Activated CD4-positive, alpha-beta T cell treated with anti-CD3 and anti-CD28 coated beads, Interleukin-2, amount 10 ng/mL, durations not matched to agents 7 days and 5 days (primary cell): ENCODE measurements at places on chromosomes 12 and 14.

DNA sequence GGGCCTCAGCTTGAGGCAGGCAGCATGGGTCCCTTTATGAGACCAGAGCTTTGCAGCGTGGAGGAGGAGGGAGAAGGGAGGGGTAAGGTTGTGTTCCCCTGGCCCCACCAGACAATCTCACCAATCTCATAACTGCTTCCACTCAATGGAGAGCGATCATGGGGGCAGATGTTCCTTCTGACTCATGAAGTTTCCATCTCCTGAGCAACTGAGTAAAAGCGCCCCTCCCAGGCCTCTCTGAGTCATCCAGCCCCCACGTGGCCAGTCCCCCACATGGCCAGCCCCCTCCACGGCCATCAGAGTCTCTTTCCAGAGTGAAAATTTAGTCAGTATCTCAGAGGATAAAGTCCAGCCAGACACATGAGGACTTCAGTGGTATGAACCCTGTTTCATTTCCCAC, 39.2 kb upstream of the PLXNC1 start:
- no peak for DNase-seq

DNA sequence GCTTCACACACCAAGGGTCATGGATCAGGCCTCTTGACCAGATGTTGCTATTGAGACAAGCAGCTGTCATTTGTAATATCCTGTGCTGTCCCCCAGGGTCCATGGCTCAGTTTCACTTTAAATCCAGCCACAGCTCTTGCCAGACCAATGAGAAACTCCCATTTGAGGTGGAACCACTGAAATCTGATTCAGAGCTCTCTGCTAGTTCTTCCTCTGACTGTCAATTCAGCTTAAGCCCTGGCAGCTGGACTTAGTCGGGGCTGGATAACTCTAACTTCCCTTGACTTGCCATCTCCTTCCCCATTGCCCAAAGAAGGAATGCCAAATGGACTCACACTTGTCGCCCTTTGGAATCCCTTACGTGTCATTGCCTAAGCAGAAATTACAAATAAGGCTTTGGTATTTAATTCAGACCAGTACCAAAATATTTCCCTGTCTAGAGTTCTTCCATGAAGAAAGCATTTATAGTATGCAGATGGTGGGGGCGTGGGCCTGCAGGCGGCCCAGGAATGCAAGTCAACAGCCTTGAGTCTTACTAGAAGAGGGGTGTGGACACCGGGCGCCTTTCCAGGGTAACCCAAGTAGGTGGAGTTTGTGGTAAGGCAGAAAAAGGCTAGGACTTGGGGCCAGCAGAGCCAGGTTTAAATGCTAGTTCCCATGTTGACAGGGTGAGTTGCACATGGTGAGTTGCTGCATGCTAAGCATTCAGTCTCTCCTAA, 96.9 kb upstream of the TMPO start:
- no peak for DNase-seq

GRCh38 chr12:92769124-92769901, 66.5 kb downstream of the PLEKHG7 start:
- DNase-seq, result no peak

- DNase-seq, result no peak
Measured at GRCh38 chr14:90554341-90554740, 157.5 kb downstream of the CALM1 start.

GRCh38 chr12:71695782-71696181, 9.9 kb downstream of the TMEM19 start:
- DNase-seq, result no peak
